ENCODE measurements at places on chromosomes 5 and 9.

GRCh38 chr9:72480921-72481320 is 40.5 kb upstream of the TMC1 start:
- DNase-seq, result no peak

GRCh38 chr5:1723957-1724821 is 75.4 kb downstream of the MRPL36 start:
- DNase-seq, result no peak

GRCh38 chr9:21455320-21455719 is 15.1 kb downstream of the IFNA1 start:
- DNase-seq, result no peak

GRCh38 chr5:142529626-142530278 is 156.1 kb downstream of the FGF1 start:
- no peak for DNase-seq

DNA sequence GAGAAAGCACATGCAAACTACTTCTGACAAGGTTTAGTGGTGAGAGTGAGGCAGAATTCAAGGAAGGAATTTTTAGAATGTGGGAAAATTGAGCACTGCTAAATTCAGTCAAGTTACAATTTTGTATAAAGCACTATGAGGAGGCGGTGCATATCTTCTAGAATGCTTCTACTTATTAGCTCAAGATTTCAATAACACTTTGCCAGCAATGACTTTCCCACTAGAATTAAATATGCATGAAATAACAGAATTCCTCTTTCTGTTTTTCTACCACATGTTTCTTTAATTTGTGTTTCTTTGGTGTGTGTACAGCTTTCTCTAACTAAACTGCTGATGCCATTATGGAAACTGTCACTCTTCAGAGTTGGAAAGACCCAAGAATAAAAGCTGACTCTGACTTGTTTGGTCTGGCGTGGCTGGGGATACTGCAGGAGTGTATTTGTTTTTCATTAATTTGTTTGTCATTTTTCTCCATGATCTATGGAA is 163.5 kb downstream of the ARSB start:
- no peak for DNase-seq

DNA sequence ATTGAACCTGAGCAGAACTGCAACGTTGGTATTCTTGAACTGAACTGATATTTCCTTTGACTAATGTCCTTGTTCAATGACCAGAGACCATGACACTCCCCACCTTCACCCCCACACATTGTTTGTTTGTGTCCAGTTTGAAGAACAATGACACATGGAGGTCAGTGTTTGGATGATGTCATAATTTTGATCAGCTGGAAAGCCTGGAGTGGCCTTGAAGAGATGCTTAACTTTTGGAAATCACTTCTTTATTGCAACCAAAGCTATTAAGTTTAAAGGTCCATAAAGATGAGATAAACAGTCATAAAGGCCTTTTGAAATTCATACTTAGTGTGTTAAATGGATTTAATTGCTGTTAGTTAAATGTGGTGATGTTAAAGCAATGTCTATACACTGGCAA is 92.7 kb downstream of the TMC1 start:
- no peak for DNase-seq

DNA sequence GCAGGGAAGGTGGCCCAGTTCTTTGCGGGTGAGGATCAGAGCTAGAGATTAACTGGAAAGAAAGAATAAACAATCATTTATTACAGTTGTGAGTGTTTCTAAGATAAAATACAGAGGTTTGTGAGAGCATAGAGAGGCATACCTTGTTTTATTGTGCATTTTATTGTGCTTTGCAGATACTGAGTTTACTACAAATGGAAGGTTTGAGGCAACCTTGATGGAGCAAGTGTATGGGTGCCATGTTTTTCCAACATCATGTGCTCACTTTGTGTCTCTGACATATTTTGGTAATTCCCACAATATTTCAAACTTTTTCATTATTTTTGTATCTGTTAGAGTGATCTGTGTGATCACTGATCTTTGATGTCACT is 715 bp upstream of the C5orf34 start:
- DNase-seq, result no peak

GRCh38 chr9:124505006-124505900 is 1.9 kb downstream of the NR5A1 start:
- DNase-seq, result no peak

- peak; percentile 70 for DNase-seq
These were observed 15.0 kb downstream of the GLIPR2 start for GRCh38 chr9:36151316-36152210.

DNA sequence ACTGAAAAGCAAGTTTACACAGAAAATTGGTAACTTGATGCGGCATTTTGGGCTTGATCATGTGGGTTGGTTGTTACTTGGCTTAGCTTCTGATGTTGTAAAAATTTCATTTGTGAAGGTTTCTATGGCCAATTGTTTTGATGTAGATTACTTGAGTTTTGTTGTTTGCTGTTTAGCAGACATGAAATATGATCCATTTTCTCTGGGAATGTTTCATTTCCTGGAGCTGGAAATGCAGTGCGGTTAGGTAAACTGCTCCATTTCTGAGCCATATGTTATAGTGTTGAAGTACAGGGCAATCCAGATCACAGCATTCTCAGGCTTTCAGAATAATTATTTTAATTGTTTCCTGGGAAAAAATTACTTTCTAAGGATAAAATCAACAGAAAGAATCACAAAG is 396.9 kb downstream of the ENC1 start:
- DNase-seq, result no peak

DNA sequence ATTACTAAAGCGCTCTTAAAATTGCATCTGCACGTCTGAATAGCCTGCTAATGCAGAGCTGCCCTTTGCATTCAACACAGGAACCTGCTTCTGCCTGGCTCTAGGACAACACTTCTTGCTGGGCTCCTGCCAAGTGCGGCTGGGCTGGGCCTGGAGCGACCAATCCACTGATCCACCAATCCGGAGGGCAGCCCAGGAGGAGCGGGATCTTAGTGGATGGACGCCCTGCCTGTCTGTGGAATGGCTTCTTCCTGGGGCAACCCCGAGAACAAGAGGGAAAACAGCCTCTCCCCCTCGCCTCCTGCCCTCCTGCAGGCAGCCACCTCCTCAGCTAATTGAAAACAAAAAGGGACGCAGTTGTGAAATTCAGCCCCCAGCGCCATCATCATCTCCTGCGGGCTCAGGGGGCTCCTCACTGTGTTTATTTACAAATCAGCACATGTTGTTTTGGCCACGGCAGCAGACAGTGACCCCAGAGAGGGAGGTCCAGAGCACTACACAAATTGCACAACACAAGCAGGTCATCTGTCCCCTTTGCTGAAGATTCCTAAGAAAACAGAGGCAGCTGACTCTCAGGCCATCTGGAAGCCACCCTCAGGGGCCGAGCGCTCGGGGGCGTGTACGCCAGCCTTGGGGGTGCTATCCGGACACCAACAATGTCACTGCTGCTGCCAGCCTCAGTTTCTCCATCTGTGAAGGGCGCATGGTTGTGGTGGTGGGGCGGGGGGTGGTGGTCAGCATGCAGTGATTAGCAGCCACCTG is 57.3 kb downstream of the GADD45G start:
- DNase-seq, result no peak

DNA sequence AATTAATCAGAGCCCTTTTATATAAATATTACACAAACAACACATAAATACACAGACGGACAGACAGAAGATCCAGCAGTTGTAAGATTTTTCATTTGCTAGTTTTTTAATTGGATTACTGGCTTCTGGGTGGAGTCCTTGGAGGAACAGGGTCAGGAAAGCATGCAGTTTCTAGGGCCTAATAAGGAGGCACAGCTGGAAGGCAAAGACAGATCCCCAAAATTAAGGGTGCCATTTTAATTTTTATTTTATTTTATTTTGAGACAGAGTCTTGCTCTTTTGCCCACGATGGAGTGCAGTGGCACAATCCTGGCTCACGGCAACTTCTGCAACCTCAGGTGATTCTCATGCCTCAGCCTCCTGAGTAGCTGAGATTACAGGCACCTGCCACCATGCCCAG is 49.5 kb downstream of the PTGS1 start:
- no peak for DNase-seq

- no peak for DNase-seq
These were observed 58.2 kb downstream of the NSUN2 start for GRCh38 chr5:6574537-6575245.

DNA sequence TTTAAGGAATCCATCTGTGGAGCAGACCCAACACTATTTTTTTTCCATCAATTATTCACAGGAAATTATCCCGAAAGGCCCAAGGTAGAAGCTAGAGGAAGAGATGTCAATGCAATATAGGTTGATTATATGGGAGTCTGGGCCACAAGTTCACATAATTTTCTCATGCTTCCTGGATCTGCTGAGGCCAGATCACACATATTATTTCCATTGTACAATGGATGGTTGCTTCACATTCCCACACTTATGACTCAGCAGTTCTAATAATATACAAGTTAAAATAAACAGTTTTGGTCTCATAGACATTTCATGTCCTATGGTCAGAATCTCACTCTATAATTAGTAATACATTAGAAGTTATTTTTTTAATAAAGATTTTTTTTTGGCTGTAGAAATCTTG is 66.0 kb upstream of the PTPRD start:
- DNase-seq, result no peak

GRCh38 chr5:78716206-78716605 is 67.6 kb upstream of the LHFPL2 start:
- no peak for DNase-seq

DNA sequence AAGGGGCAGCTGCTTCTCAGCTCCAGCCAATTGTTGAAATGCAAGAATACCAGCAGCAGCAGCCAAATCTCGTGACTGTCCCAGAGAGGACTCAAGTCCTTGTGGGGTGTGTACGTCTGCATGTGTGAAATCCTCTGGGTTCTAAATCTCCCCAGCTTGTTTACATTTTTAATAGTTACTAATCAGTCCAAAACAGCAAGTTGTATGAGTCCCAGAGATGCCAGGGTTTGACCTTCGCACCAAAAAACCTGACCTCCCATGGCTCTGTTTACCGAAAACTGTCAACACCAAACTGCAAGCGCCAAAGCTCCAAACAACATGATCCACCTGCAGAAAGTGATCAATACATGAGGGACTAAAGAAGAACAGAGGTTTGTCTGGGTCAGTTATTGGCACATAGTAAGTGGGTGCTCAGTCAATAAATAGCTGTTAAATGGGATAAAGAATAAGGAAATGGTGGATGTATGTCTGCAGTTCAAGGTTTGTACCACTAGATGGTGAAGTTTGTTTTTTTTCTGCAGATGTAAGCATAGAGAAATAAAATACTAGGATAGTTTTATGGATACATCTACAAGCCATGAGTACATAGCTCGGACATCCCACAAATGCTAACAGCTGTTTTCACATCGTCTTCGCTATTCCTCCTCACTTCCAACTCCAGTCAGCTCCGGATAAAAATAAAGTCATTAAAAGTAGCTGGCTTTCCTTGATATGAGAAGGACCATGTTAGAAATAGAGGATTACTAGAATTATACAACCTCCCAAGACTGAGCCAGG is 85.3 kb upstream of the ADRB2 start:
- no peak for DNase-seq

GRCh38 chr5:72465601-72466563 is 41.3 kb downstream of the ZNF366 start:
- no peak for DNase-seq

DNA sequence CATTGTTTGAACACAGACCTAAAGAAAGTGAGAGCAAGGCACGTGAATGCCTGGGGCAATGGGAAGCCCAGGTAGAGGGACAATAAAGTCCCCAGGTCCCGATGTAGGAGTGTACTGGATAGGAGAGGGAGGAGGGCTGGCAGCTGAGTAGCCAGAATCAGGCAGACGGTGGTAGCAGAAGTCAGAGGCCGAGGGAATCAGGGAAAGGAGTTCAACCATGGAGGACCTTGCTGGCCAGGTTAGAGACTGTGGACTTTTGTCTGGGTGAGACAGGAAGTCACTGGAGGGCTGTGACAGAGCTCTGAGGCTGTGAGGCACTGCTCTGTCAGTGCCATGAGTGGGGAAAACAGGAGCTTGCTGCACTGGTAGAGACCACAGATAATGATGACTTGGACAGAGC is 248.2 kb downstream of the EFNA5 start:
- DNase-seq, result no peak

GRCh38 chr5:64207978-64208377 is 42.3 kb downstream of the RNF180 start:
- DNase-seq, result no peak

GRCh38 chr9:104836767-104837166 is 72.8 kb downstream of the NIPSNAP3B start:
- DNase-seq, result no peak

DNA sequence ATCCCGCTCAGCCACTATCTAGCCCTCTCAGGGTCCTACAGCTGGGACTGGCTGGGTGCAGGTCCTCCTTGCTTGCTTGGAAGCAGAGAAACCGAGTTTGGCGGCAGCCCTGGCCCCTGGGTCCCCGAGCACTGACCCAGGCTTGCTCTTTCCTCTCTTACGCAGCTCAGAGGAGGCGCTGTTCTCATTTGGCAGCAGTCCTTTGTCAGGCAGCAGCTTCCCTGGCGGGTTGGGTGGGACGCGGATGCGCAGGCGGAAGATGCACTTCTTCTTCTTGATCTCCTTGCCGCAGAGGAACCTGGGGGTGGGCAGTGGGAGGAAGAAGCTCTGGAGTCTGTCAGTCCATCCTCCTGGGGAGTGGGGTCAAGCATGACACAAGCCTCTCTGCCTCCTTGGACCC is 14.5 kb downstream of the PHF19 start:
- no peak for DNase-seq

DNA sequence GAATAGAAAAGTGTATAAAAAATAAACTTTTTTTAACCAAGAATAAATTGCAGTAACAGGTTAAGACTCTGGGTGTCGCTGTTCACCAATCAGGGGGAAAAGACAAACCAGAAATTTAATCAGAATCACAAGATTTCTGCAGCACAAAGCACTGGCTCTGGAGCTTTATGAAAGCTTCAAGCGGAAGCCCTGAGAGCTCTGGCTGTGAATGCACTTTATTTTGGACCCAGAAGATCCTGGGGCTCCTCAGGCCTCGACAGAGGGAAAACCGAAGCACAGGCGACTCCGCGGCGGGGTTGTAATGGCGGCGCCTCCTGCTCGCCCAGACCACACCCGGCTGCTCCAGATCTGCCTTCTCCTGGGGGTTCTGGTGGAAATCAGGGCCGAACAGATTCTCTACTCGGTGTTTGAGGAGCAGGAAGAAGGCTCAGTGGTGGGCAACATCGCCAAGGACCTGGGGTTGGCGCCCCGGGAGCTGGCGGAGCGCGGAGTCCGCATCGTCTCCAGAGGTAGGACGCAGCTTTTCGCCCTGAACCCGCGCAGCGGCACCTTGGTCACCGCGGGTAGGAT is at the start of gene PCDHGA4:
Gene PCDHGA4, plus strand, starts transcription at position 122 of the 570 bp plus-strand sequence. Its CDS starts 87 bp downstream, at position 209.
- no peak for DNase-seq

DNA sequence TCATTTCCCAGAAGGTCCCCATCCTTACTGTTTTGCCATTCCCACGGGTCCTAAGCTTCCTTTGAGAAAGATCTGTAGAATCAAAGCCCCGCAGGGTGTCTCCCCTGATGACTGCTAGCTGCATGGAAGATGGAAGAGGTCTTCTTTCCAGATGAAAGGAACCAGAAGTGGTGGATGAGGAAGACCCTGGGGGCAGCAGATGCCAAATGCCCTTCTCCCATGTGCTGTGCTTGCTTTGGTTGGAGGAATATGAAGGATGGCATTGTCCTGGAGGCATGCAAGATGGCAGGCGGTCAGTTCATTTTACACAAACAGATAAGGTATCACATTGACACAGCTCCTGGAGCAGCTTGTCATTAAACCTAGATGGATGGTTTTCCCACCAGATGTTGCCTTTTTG is 25.8 kb upstream of the CER1 start:
- no peak for DNase-seq

- DNase-seq, result no peak
These were observed 133.4 kb upstream of the SLC30A5 start for GRCh38 chr5:68960456-68960855.

- no peak for DNase-seq
These were observed 2.3 kb downstream of the CRB2 start for GRCh38 chr9:123358181-123358905.

GRCh38 chr9:81083854-81084512 is 605.4 kb downstream of the TLE1 start:
- DNase-seq, result no peak

Measured in GM12892 (cell line).